PC-9 (cell line): ENCODE measurements at places on chromosomes 16 and 17. TPM values are rescaled to one million over a fixed set of nuclear protein-coding genes. Genes with fewer than 3 reads are reported as not detected.
A peak's percentile ranks its signal among the peaks of the same experiment; 100 is the strongest.

GRCh38 chr16:48064971-48065370 is 90.8 kb downstream of the ABCC12 start:
- peak; percentile 35 for DNase-seq

DNA sequence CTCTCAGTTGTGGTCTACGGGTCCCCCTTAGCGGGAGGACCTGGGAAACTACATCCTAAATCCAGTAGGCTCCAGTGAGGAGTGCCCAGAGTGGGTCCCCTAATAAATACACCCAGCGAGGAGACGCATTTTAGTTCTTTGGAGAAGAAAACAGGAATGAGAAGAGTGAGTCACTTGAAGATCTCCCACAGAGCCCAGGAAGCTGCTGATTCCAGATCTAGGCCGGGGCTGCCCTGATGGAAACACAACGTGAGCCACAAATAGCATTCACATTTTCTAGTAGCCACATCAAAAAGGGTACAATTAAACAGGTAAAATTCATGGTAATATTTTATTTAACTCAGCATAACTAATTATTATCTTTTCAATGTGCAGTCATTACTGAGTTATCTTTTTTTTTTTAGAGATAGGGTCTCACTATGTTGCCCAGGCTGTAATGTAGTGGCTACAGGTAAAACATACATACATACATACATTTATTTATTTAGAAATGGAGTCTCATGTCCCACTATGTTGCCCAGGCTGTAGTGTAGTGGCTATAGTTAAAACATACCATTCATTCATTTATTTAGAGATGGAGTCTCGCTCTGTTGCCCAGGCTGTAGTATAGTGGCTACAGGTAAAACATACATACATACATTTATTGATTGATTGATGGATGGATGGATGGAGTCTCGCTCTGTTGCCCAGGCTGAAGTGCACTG is 21.5 kb downstream of the FBXO31 start:
- DNase-seq: no peak

- DNase-seq: no peak
Observed at GRCh38 chr17:5630434-5630833, 46.1 kb upstream of the NLRP1 start.

DNA sequence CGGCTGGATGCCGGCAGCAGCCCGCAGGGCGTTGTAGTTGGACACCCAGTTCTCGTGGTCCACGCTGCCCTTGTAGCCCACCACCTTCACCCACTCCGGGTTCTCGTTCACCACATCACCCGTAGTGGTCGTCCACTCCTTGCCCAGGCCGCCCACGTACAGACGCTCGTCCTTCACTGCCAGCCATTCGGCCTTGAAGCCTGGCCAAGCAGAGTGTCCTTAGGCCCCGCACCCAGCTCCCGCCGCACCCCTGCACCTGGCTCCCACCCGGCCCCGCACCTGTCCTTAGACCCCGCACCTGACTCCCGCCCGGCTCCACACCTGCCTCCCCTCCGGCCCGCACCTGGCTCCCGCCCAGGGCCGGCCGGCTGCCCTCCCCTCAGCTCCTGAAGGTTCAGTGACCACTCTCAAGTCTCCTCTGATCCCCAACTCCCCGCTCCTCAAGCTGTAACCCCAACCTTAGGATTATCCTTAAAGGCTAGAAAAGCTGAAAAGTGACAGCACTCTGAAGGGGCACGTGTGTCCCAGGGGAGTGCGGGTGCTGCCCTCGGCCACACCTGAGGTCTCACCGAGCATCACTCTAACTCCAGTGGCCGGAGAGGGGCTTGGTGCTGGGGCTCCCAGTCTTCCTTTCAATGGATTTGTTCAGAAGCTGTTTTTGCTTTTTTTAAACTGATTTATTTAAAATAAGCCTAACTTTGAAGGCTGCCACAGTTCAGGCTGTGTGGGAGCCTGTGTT is 14.4 kb downstream of the CANT1 start:
- no peak for DNase-seq

DNA sequence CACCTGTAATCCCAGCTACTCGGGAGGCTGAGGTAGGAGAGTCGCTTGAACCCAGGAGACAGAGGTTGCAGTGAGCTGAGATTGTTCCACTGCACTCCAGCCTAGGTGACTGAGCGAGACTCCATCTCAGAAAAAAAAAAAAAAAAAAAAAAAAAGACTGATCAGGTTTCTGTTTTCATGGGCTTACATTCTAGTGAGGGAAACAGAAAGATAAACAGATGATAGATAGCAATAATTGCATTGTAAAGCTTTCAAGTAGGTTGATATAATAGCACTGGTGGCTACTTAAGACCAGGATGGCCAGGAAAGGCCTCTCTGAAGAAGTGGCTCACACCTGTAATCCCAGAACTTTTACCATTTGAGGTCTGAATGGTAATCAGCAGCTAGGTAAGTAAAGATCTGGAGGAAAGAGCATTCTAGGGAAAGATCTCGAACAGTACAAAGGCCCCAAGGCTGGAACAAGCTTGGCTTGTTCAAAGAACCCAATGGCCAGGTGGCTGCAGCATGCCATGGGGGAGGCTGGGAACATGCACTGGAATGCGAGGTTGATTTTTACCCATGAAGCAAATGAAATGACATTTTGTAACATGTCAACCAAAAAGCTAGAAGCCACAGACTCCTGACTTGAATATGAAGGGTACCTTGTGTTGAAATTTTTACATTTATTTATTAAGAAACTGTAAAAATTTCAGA is 108.3 kb upstream of the DHX40 start:
- DNase-seq: no peak

- DNase-seq: no peak
Observed at GRCh38 chr16:86914876-86915717, 336.7 kb downstream of the FOXL1 start.

DNA sequence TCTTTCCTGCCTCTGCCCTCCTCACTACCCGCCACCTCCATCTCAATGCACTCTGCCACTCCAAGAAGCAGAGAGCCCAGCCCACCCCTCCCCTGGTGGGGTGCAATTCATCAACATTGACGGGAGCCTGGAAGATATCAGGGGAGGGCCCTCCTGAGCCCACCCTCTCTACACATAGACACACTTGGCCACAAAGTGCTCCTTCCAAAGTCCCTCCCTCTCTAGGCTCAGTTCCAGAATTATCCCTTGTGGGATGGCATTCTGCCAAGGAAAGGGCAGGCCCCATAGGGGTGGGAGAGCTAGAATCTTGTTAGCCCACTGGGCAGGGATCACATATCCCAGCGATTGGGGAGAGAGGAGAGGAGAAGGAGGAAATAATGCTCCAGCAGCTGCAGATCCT is 66.2 kb downstream of the TMEM132E start:
- no peak for DNase-seq

DNA sequence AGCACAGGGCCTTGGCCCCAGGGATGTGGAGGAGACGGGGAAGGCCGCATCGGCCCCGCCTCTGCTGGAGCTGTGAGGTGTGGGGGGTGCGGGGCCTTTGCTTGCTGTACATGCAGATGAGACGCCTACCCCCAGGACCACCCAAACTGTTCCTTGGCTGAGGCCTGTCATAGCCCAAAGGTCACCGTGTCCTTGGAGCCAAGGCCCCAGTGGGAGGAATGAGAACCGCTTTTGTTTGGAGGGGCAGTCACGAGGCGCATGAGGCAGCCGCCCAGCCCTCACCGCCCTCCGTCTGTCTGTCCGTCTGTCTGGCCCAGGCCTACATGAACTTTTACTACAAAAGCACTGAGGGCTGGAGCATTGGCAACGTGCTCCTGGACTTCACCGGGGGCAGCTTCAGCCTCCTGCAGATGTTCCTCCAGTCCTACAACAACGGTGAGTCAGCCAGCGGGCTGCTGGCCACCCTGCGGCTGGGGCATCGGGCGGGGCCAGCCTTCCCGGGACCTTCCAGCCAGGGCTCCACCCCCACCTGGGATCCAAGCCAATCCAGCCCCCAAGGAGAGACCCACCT is 8.8 kb downstream of the TAX1BP3 start:
- DNase-seq: peak; percentile 45

GRCh38 chr17:48456589-48456988 is 26.6 kb upstream of the SKAP1 start:
- DNase-seq: peak; percentile 65

- DNase-seq: peak; percentile 90
Observed at GRCh38 chr17:68019675-68020408, 15.7 kb upstream of the KPNA2 start.

KRTAP9-8 gene
- total RNA-seq: not detected in 2 replicates

CHAD gene
- not detected in 2 replicates for total RNA-seq

C16orf46 gene
- total RNA-seq: 0.92 and 2.3 TPM in 2 replicates

NXPH3 gene
- not detected in 2 replicates for total RNA-seq
